ENCODE measurements at places on chromosomes 1 and 21.

- DNase-seq: no peak
Measured at GRCh38 chr1:183029591-183030000, 6.4 kb downstream of the LAMC1 start.

GRCh38 chr1:228487336-228488124, at the start of gene RNF187:
Gene RNF187, plus strand, starts transcription at chr1:228487382.
- DNase-seq: peak; percentile 53

- no peak for DNase-seq
Measured at GRCh38 chr1:156406251-156406650, 37.2 kb downstream of the RHBG start.

DNA sequence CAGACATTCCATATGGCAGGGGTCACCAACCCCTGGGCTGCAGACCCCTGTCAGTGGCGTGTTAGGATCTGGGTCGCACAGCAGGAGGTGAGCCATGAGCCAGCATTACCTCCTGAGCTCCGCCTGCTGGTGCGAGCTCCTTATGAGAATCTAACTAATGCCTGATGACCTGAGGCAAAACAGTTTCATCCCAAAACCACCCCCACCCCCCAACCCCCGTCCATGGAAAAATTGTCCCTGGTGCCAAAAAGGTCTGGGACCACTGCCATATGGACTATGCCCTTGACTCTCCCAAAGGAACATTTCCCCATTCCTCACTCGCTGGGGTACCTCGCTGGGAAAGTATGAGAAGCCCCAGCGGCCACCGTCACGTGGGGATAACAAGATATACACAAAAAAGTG, 6.4 kb upstream of the CPT2 start:
- no peak for DNase-seq

DNA sequence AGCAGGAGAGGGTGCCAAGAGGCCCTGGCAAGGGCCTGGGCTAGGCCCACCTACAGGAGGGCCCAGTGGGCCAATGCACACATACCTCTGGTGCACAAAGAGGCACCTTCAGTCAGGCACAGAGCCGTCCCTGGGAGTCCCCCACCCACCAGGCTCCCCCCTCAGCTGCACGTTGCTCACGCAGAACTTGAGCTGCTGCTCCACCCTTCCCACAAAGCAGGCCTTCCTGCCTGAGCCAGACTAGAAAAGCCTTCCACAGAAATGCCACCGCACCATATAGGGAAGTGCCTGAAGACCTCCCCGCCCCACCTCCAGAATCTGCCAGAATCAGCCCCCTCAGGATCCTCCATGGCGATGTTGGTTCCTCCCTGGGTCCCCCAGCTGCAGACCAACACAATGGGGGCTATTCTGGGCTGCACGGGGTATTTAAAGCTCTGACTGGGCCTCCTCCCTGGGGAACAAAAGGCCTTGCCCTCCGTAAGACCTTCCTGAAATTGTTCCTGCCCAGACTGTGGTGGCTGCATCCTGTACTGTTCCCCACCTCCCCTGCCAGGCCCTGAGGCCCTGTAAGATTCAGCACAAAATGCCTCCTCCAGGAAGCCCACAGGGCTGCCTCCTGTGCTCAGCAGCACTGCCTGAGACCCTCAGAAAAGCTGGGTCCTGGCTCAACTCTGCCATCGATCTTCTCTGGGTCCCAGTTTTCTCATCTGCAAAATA, 27.2 kb downstream of the HSPG2 start:
- DNase-seq: no peak

Data from activated naive CD4-positive, alpha-beta T cell (primary cell).